ENCODE measurements at places on chromosomes 16 and 17. TPM values are rescaled to one million over a fixed set of nuclear protein-coding genes. Genes with fewer than 3 reads are reported as not detected.

HS3ST2 gene
- total RNA-seq: not detected

- peak overlapping the region; percentile 22 for H3K27ac ChIP-seq
- DNase-seq: peak; percentile 35
- H3K4me1 ChIP-seq: peaks cover 12% of the 10 kb centered on the region
- peak overlapping the region; percentile 67 for H3K4me3 ChIP-seq
These were observed 1.1 kb downstream of the ACSF2 start for GRCh38 chr17:50426814-50427787.

GRCh38 chr16:88497561-88498462, 44.7 kb downstream of the ZFPM1 start:
- no peak overlapping the region for H3K27ac ChIP-seq
- no peak overlapping the region for H3K4me3 ChIP-seq
- H3K27me3 ChIP-seq: no peaks in the 10 kb centered on the region
- peak; percentile 17 for DNase-seq

- DNase-seq: no peak
- H3K27me3 ChIP-seq: no peaks in the 10 kb centered on the region
- no peak overlapping the region for H3K27ac ChIP-seq
These were observed 33.1 kb upstream of the GSE1 start for GRCh38 chr16:85579923-85580580.

DNA sequence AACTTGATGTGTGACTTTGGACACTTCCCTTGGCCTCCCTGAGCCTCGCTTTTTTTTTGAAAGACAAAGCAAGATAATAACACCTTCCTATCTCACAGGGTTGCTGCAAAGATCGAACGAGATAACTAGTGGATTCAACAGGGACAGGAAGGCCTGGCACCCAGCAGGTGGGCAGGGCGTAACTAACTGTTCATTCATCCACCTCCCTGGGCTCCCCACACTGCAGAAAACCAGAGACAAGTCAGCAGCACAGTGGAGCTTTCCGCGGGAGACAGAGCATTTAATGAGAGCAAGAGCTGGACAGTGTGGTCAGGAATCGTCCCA, 28.7 kb downstream of the SLC13A5 start:
- no peak overlapping the region for H3K4me3 ChIP-seq
- no peaks in the 10 kb centered on the region for H3K27me3 ChIP-seq
- no peaks in the 10 kb centered on the region for H3K4me1 ChIP-seq
- no peak overlapping the region for H3K27ac ChIP-seq
- H3K36me3 ChIP-seq: no peaks in the 10 kb centered on the region
- DNase-seq: no peak

DNA sequence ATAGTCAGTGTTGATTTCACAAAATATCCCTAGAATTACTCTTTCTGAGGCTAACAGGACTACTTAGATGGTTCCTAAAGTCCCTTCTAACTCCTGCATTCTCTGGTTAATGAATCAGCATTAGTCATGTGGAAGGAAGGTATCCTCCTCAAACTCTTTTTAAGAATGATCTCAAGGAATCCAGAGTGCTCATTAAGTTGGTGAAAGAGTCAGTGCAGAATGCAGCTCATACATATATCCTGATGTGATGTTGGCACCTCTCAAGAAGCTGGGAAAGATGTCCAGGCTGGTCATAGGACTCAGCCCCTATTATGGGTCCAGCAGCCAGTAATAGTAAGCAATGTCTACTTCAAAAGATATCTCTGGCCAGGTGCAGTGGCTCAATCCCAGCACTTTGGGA, 65.5 kb downstream of the PIGL start:
- H3K36me3 ChIP-seq: no peaks in the 10 kb centered on the region
- H3K27me3 ChIP-seq: no peaks in the 10 kb centered on the region
- H3K4me1 ChIP-seq: peaks cover 33% of the 10 kb centered on the region
- peak; percentile 97 for DNase-seq
- no peak overlapping the region for H3K4me3 ChIP-seq

- no peak overlapping the region for H3K4me3 ChIP-seq
- no peaks in the 10 kb centered on the region for H3K4me1 ChIP-seq
- H3K27me3 ChIP-seq: peaks cover 17% of the 10 kb centered on the region
These were observed 5.7 kb upstream of the RPL38 start for GRCh38 chr17:74197801-74198200.

GRCh38 chr17:38746004-38746848, 1.9 kb downstream of the PCGF2 start:
- DNase-seq: no peak
- H3K27ac ChIP-seq: no peak overlapping the region
- H3K4me1 ChIP-seq: peaks cover 22% of the 10 kb centered on the region
- H3K36me3 ChIP-seq: peaks cover 2% of the 10 kb centered on the region
- no peaks in the 10 kb centered on the region for H3K27me3 ChIP-seq
- H3K4me3 ChIP-seq: peak overlapping the region; percentile 89

GRCh38 chr17:79808763-79809529, 12.1 kb upstream of the CBX8 start:
- no peak overlapping the region for H3K27ac ChIP-seq
- H3K36me3 ChIP-seq: no peaks in the 10 kb centered on the region
- H3K4me3 ChIP-seq: no peak overlapping the region
- DNase-seq: no peak

- H3K4me1 ChIP-seq: peaks cover 5% of the 10 kb centered on the region
- H3K27me3 ChIP-seq: no peaks in the 10 kb centered on the region
- H3K36me3 ChIP-seq: no peaks in the 10 kb centered on the region
- no peak overlapping the region for H3K4me3 ChIP-seq
- DNase-seq: no peak
These were observed 53.7 kb upstream of the WSB1 start for GRCh38 chr17:27240086-27240801.
